ENCODE measurements at places on chromosomes 7 and 10.

GRCh38 chr10:2882628-2883027 lies 184.7 kb upstream of the PFKP start:
- no peak for DNase-seq

- DNase-seq, result no peak
Observed at GRCh38 chr10:113426181-113426877, 126.5 kb upstream of the HABP2 start.

DNA sequence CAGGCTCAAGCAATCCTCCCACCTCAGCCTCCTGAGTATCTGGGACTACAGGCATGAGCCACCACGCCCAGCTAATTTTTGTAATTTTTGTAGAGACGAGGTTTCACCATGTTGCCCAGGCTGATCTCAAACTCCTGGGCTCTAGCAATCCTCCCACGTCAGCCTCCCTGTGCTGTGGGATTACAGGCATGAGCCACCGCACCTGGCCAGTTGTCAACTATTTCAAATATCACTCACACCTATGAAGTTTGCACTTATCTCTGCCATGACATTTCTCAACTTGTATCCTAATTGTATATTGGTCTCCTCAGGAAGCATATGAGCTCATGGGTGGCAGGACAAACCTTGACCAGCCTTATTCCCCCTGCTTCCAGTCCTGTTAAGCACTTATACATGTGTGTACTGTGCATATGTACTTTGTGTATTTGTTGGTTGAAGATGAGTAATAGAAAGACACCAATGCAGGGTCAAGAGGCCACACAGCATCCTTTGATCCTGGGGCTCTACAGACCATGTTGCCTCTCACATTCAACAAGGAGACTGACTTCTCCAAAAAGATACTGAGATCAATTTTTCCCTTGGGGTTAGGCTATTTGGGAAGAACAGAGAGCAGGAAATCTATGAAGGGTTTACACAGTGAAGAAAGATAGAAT lies 82.2 kb downstream of the SLC16A9 start:
- no peak for DNase-seq

- DNase-seq, result no peak
Observed at GRCh38 chr7:130240240-130240639, 26.4 kb upstream of the CPA2 start.

DNA sequence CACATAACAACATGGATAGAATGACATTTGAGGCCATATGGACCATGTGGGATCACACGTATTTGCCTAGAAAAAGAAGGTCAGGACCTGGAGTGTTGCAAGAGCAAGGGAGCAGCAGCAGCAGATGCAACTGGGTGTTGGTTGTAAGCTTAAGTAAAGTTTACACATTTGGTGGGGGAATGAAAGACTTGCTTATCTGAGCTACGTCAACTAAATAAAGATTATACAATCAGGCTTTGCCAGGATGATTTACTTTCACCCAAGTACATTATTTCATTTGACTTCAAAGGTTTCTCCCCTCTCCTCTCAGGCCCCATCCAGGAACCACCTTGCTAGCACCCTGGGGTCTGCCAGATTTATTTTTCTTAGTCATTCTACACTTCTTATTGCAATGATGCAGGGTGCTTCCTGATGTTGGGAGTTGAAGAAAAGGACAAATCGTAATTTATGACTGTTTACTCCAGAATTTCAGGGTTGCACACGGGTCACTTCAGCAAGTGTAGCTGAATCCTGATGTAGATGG lies 591.9 kb upstream of the IGFBP3 start:
- no peak for DNase-seq

- no peak for DNase-seq
Observed at GRCh38 chr7:94591176-94591575, 64.8 kb downstream of the SGCE start.
